ENCODE measurements at places on chromosomes 1 and 21.

- no peak for DNase-seq
Measured at GRCh38 chr1:25657121-25657882, 40.7 kb downstream of the MAN1C1 start.

DNA sequence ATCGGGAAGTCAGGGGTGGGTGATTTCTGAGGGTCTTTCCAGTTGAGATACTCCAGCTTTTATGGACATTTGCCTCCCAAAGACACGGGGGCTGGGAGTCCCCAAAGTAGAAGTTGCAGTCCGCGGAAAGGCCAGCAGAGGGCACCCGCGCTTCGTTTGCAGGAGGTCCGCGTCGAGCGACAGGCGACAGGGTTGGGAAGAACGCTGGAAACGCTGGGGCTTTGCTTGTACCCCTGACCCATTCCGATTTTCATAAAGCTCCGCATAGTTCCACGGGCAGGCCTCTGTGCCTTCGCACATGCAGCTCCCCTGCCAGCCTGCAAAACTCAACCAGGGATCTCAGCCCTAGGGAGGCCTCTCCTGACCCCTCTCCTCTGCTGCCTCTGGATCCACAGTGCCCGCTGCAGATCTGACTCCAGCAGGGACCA lies 44.2 kb upstream of the LAPTM5 start:
- peak; percentile 37 for DNase-seq

GRCh38 chr1:6799499-6799898 lies 14.2 kb downstream of the CAMTA1 start:
- no peak for DNase-seq

GRCh38 chr1:205840146-205840923 lies 9.6 kb downstream of the PM20D1 start:
- DNase-seq, result no peak

GRCh38 chr21:31133243-31133830 lies 95.1 kb upstream of the KRTAP19-8 start:
- no peak for DNase-seq

- no peak for DNase-seq
Measured at GRCh38 chr1:97192872-97193572, 471.4 kb downstream of the PTBP2 start.

GRCh38 chr1:76901158-76901767 lies 34.0 kb downstream of the ST6GALNAC5 start:
- peak; percentile 46 for DNase-seq

DNA sequence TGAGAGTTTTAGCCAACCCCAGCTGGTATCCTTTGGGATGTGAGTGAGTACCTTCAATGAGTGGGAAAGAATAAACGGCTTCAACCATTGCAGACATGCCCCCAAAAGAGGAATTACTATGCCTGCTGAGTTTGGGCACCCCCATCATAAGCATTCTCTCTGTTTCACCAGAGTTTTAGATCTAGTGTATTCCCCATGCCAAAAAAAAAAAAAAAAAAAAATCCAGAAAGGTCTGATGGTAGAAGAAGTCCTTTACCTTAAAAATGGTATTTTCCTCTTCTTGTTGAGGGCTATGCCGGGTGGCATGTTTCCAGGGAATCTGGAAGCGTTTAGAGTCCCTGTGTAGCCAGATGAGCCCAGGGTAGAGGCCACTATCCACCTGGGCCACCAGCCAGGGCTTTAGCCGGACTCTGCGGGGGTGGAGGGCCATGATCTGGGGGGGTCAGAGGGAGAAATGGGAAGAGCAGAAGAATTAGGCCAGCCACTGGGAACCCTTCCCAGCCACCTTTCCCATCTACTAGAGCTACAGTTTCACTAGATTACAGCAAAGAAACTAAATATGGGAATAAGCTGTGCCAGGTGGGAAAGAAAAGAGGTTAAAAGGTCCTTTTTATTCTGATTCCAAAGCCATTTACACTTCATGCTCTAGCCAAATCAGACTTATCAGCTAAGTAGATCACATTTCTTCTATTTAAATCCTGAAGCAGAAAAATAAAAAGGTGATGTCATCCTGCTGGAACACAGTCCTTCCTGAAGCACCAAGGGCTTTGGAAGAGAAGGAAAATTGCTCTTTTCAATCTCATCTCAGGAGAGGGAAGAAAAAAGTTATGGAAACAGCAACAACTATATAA lies 4.7 kb downstream of the IRF6 start:
- no peak for DNase-seq

- no peak for DNase-seq
Measured at GRCh38 chr1:64308866-64309265, 105.4 kb downstream of the UBE2U start.

DNA sequence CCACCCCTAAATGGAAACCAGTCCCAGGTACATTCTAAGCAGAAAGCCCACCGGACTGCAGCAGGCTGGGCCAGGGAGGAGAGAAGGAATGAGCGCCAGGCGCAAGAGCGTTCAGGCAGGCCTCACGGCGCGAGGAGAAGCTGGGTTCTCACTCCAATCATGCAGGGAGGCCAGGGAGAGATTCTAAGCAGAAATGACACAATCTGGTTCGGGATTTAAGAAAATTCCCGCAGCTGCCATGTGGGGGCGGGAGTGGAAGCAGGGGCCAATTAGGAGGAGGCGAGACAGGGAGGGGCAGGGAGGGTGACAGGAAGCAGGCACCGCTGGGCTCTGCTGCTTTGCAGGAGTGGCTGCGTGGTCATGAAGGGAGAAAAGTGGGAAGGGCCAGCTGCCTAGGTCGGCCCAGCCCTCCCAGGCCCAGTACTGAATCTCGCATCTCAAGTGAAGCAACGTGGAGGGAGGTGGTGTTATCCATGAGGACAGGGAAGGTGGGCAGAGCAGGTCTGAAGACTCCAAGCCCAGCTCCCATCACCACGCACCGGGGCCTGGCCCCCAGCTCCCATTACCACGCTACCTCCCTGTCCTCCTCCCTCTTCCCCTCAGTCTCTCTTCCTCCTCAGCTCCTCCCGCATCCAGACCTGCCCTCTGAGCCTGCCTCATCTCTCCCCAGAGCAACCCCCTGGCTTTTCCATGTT lies 11.8 kb downstream of the NPHP4 start:
- no peak for DNase-seq

DNA sequence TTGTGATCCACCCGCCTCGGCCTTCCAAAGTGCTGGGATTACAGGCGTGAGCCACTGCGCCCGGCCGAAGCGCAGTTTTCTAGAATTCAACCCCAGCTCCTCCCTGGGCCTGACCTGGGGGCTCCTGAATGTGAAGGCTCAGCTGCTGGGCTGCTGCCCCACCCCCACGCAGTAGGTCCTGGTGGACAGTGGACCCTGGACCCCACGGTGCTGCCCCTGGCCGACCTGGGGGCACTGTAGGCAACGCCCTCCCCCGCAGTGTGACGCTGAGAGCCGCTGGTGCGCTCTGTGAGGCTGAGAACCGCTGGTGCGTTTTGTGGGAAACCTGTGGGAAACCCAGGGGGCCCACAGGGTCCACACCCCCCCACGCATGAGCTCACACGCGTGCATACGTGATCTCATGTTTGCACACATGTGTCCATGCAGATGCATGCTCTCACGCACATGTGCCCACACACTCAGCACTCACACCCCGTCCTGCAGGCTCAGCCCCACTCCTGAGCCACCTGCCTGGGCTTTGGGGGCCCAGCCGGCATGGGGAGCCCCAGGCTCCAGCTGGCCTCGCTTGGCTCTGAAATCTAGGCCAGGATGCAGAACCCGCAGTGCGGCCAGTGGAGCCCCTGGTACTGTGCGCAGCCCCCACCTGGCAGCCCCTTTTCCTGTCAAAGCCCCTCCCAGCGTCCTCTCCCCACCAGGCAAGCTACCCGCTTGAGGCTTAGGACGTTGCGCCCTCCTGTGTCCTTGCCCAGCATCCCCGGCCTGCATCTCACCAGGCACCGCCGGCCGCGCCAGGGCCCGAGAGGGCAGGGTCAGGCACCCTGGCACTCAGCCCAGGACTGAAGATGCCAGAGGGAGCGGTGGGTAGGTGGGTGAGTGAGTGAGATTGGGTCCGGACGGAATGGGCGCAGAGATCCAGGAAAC lies 67.7 kb downstream of the COL18A1 start:
- peak; percentile 37 for DNase-seq

- peak; percentile 30 for DNase-seq
Measured at GRCh38 chr1:166479052-166479631, 312.3 kb upstream of the FAM78B start.

DNA sequence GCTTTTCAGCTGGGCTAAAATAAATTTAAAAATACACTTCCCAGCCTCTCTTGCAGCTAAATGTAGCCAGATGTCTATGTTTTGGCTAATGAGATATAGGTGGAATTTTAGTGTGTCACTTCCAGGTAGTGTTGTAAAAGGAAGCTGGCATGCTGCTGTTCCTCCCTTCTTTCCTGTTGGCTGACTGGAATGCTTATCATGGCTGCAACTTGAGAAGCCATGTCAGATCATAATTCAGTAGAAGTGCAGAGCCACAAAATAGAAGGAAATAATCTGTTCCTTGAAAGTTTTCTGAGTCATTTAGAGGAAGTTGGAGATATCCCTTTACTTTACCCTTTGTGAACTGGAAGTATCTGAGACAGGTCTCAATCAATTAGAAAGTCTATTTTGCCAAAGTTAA lies 10.9 kb upstream of the RBM15 start:
- no peak for DNase-seq

- no peak for DNase-seq
Measured at GRCh38 chr1:246114369-246114768, 392.7 kb downstream of the SMYD3 start.

DNA sequence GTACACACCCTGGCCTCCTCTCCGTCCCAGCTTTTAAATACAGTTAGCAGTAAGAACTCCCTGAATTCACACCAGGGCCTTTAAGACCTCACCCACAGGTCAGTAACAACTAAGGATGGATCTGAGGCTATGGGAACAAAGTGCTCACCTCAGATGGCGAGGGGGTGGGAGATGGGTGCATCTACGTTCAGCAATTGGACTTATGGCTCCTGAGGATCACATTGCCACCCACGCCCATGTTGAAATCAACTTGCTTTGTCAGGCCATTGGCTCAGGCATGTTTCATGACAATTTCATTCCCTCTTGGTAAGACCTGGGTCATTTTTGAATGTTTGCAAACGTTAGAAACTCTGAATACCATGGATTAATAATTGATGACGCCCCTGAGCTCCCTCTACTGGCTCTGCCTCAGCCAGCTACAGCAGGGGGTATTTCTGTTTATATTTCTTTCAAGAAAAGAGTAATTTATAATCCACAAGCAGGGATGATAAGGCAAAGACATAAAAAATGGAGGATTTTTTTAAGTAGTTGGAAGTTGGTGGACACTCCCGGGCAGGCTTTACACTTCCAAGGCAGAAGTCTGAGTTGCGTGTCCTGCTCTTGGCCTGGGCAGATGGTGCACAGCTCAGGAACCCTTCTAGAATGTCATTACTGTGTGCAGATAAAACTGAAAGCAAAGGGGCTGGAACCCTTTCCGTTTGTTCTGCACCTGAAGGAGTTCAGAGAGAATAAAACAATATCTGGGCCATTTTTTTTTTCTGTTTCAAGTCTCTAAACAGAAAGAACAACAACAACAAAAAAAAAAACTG lies 13.7 kb upstream of the LBR start:
- DNase-seq, result peak; percentile 87

- DNase-seq, result peak; percentile 69
Measured at GRCh38 chr1:161227196-161227871, 1.5 kb downstream of the TOMM40L start.

GRCh38 chr1:164064501-164064900 lies 494.5 kb upstream of the PBX1 start:
- no peak for DNase-seq

DNA sequence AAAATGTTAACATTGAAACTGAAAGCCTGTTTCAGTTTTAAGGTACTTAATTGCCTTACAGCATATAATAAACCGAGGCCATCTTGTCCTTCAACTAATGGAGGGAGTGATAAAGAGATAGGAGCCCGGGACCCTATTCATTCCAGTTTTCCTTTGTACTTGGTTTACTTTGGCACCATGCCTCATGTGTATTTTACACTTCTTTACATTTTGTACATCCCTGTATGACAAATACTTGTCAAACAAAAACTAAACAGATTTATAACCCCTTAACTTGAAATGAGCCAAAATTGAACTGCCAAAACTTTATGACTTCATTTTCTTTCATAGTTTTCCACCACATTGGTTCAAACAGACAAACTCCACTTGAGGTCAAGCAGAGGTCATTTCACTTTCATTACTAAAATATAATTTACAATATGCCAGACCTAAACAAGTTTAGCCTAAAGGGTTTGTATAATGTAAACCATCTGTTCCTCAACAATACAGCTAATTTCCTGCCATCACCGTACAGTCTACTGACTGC lies 30.9 kb upstream of the UBE2U start:
- DNase-seq, result peak; percentile 25

- DNase-seq, result peak; percentile 37
Measured at GRCh38 chr21:44815852-44816628, 1.8 kb downstream of the SUMO3 start.

DNA sequence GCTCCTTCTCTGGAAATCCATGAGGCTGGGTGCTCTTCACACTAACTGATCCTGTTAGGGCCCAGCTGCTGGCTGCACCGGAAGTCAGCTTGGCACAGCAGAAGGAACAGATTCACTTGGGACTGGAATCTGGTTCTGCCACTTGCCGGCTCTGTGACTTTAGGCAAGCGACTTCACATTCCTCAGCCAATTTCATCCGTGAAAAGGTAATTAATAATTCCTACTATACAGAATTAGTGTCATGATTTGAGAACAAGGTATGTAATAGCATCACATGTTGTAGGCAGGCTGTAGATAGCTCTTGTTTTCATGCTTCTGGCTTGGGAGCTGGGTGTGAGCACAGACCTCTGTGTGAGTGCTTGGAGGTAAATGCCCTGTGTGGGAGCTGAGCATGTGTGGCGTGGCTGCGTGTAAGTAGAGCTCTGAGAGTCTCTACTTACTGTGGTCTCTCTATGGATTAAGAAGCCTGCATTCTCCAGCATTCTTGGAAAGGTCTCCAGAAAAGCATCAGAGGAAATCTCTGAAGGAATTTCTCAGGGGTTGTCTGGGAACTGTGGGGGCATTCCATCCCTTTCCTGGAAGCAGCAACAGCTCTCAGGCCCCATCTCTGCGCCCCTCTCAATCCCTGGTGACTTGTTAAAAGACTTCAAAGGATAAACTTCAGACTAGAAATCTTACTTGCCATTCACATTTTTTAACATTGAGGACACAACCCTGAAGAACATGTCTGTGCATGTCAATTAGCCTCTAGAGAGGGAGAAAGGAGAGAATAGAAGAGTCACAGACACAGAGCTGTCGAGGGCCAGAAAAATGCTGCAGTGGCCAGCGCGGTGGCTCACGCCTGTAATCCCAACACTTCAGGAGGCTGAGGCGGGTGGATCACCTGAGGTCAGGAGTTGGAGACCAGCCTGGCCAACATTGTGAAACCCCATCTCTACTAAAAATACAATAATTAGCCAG lies 47.7 kb upstream of the PPM1J start:
- DNase-seq, result no peak

All from HepG2 (cell line).